ENCODE measurements at places on chromosomes 13 and 19.

GRCh38 chr13:44577236-44578066, 1.3 kb upstream of the TSC22D1 start:
- peak; percentile 91 for DNase-seq

DNA sequence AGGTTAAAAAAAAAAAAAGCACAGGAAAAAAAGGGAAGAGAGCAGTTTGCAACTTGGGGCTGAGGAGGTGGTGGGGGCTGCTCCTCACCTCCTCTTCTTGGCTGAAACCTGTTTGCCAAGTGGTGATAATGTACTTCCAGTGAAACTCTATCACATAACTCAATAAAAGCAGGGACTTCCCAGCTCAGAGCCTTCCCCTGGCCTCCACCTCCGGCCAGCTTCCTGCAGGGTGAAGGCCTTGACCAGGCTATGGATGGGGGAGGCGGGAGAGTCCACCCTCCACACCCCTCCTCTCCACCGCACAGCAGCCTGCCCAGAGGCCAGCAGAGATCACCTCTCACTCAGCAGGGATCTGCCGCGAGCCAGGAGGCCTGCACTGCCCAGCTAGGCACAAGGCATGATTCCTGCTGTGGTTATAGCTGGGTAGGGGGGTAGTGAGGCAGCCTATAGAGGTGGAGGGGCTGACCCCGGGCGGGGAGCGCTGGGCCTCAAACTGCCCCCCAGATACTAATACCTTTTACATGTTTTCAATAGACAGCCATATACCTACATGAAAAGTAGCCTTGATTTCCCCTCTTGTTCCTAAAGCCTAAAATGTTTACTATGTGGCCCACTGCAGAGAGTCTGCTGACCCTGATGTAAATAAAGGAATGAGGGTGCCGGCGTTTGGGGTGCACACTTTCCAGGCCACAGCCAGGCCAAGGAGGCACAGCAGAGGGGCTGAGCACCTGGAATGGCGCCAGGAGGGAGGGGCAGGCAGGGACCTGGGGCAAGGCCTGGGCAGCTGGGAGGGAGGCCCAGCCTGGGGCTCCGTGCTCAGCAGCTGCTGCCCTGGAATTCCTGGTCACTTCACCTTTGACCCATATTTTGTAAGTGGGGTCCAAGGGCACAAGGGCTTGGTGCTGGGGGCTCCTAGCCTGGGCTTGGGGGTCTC, 10.3 kb downstream of the ZNF787 start:
- DNase-seq = no peak

- no peak for DNase-seq
These were observed 10.9 kb upstream of the ZBTB32 start for GRCh38 chr19:35693422-35693821.

GRCh38 chr13:27489456-27489855, 39.1 kb upstream of the MTIF3 start:
- no peak for DNase-seq

DNA sequence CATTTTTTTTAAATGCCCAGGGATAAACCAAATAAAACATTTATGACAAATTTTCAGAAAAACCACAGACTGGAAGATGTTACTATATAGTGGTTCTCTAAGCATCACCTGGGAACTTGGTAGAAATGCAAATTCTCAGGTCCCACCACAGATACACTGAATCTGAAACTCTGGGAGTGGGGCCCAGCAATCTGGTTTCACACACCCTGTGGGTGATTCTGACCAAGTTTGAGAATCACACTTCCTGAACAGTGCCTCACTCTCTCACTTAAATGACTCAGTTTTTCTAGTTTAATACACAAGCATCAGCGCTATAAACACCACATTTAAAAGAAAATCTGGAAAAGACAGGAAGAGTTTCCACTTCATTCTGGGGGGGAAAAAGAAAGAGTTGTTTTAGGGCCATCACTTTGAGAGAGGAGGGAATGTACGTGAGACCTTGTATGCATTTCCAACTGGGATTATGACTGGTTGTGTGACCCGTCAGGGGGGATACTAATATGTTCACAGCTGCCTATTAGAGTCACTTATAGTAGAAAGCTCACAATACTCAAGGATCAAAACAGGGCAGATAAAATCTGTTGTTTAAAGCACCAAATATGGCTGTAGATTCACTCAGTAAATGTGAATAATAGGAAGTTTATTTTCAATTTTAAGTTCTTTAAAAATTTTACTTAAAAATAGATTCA, 567.7 kb downstream of the GPC6 start:
- no peak for DNase-seq

All from nucleus accumbens (tissue), 56 donors.